ENCODE measurements at places on chromosomes 1 and 21.
A peak's percentile ranks its signal among the peaks of the same experiment; 100 is the strongest.

- DNase-seq = peak; percentile 94
Observed at GRCh38 chr1:243264717-243265116, 8.9 kb downstream of the SDCCAG8 start.

DNA sequence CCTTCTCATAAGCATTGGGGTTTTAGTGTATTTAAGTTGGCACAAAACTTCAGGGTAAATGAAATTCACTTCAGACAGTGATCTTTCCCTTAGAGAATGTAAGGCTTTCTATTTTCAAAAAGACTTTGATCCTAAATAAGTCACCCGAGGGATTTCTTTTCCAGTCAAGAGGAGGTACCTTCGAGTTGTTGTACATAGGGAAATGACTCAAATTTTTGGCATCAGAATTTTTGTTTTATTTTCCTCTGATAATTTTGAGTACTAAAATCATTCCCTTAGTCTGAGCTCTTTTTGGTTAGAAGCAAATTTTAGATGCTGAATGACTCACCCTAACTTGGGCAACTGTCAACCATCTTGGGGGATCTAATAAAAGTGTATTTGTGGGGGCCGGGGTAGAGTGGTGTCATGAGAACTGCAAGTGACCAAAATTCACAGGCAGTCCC is 193.9 kb downstream of the DHRS3 start:
- peak; percentile 88 for DNase-seq

DNA sequence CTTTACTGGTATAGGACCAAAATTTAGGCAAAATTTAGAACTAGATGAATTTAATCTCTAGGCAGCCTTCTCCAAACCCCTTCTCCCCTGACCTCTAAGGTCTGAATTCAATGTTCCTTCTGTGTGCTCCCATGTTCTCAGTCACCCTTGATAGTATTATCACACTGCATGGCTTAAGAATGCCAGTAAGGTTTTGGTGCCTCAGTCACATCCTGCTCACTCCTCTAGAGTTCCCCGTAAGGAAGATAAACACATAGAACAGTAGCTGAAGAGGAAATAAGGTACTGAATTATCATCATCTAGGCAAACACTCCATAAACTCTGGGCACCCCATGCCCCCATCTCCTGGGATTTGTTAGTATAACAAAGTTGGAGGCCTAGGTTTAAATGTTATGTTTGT is 18.2 kb downstream of the PRRX1 start:
- no peak for DNase-seq

DNA sequence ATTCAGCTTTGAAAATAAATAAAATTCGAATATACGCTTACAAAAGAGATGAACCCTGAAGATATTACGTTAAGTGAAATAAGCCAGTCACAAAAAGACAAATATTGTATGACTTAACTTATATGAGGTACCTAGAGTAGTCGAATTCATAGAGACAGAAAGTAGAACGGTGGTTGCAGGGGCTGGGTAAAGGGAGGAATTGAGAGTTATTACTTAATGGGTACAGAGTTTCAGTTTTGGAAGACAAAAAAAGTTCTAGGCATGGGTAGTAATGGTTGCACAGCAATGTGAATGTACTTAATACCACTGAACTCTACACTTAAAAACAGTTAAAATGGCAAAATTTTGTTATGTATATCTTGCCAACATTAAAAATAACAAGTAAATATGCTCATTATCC is 48.6 kb upstream of the ZNHIT6 start:
- no peak for DNase-seq

DNA sequence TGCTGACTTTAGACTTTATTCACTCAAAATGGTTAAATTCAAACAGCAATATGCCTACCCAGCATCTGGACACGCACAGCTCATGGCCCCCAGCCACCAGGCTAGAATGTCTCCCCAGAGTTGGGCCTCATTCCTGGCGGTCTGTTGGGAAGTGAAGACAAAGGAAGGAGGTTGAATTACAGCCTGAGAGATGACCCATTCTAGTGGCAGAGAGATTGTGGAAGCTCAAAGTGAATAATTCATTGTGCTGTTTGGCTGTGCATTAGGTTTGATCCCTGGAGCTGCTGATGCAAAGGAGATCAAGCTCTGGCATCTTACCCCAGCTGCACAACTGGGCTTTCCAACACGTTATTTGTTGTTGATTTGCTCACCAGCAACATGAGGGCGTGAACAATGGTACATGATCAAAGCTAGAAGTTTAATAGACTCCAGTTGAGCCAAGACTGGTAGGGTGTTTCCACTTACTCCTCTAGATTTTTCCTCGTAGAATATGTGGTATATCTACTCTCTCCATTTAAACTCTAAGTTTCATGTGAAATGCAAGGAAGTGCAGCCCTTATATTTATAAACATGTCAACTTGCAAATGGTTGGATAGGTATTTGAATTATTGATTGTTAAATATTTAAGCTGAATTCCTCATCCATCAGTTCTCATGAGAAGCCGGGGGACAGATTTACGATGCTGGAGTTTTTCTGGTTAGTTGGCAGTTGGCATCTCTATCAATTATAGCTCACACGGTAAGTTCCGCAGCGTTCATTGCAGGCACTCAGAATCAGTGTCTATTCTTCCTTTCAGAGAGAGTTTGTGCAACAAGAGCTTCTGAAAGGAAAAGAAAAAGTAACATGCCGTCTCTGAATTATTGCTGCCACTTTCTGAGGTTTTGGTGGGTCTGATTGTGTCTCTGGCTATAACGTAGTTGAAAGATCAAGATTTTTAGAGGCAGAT is 222.7 kb downstream of the TM2D1 start:
- no peak for DNase-seq
